ENCODE measurements at places on chromosomes 11 and 22.

- H3K36me3 ChIP-seq: no peaks in the 10 kb centered on the region
- no peaks in the 10 kb centered on the region for H3K27me3 ChIP-seq
- H3K4me1 ChIP-seq: no peaks in the 10 kb centered on the region
- no peak overlapping the region for H3K4me3 ChIP-seq
These were observed 23.5 kb downstream of the TENM4 start for GRCh38 chr11:79417069-79417920.

- no peaks in the 10 kb centered on the region for H3K36me3 ChIP-seq
- H3K27me3 ChIP-seq: no peaks in the 10 kb centered on the region
- no peak overlapping the region for H3K27ac ChIP-seq
- H3K4me3 ChIP-seq: no peak overlapping the region
These were observed 6.9 kb downstream of the FAM168A start for GRCh38 chr11:73590991-73591390.

GRCh38 chr11:59221441-59221840, 8.7 kb upstream of the MPEG1 start:
- no peaks in the 10 kb centered on the region for H3K27me3 ChIP-seq
- no peaks in the 10 kb centered on the region for H3K36me3 ChIP-seq
- H3K4me3 ChIP-seq: no peak overlapping the region
- no peak for DNase-seq
- peaks cover under 1% of the 10 kb centered on the region for H3K4me1 ChIP-seq

DNA sequence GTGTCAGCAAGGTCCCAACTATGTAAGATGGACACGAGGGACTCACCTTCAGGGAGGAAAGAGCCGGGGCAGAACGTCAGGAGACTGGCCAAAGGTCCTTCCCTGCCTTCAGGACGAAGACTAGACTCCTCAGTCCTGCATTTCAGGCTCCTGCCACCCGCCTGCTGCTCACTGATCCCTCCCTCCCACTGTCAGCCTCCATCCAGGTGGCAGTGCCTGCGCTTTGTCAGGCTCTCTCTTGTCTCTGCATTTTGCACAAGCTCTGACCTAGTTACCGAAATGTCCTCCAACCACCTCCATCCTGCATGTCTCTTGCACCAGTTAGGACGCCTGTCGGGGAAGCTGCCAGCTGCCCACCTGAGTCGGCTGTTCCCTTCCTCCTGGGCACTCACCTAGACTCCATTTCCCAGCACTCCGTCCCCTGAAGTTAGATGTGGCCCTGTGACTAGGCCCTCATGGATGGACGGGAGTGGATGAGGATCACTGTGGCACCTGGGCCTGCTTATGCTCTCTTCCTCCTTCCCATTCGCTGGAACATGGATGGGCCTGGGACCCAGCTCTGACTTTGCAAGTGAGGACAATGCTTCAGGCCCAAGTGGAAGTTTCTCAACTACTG, 8.0 kb downstream of the B3GNT6 start:
- H3K4me3 ChIP-seq: no peak overlapping the region
- no peaks in the 10 kb centered on the region for H3K36me3 ChIP-seq
- no peak overlapping the region for H3K27ac ChIP-seq
- peaks cover 3% of the 10 kb centered on the region for H3K27me3 ChIP-seq
- no peak for DNase-seq
- peaks cover 19% of the 10 kb centered on the region for H3K4me1 ChIP-seq

- H3K4me1 ChIP-seq: no peaks in the 10 kb centered on the region
- H3K36me3 ChIP-seq: no peaks in the 10 kb centered on the region
- H3K4me3 ChIP-seq: no peak overlapping the region
- H3K27me3 ChIP-seq: no peaks in the 10 kb centered on the region
- no peak overlapping the region for H3K27ac ChIP-seq
These were observed 119.1 kb upstream of the LRRC4C start for GRCh38 chr11:41578421-41579051.

DNA sequence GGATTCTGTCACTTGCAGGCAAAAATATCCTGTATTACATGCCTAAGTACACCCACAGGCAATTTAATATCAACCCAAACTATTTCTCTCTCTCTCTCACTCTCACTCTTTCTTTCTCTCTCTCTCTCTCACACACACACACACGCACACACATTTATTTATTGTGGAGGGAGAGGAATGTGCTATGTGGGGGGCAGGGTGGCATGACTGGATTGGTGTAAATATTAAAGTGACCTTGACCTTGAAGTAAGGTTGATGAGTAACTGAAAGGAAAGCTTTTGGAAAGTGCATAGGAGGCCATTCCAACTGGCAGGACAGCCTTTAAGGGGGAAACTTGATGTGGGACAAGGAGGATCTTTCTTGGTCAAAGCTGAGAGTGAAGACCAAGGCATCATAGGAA, 589.7 kb upstream of the KIRREL3 start:
- no peak for DNase-seq
- no peak overlapping the region for H3K27ac ChIP-seq
- H3K27me3 ChIP-seq: no peaks in the 10 kb centered on the region

DNA sequence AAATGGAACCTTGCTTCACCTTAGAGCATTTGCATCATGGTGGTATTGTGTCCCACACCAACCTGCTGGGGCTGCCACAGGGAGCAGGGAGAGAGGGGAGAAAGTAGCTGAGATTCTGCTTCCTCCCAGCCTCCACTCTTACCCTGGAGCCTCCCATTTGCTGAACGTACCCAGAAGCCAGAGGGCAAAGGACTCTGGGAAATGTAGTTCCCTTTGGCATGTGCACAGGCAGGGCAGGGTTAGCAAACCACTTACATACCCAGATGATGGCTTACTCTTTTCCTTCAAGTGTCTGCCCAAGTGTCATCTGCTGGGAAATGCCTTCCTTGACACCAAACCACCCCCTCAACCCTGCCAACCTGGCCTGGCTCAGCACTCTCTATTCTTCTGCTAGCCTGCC, 16.9 kb downstream of the SMIM38 start:
- H3K36me3 ChIP-seq: no peaks in the 10 kb centered on the region
- no peak for DNase-seq
- H3K4me1 ChIP-seq: no peaks in the 10 kb centered on the region
- peaks cover 10% of the 10 kb centered on the region for H3K27me3 ChIP-seq
- H3K4me3 ChIP-seq: no peak overlapping the region

- H3K36me3 ChIP-seq: no peaks in the 10 kb centered on the region
- H3K4me1 ChIP-seq: no peaks in the 10 kb centered on the region
- peaks cover 4% of the 10 kb centered on the region for H3K27me3 ChIP-seq
- no peak for DNase-seq
These were observed 250.6 kb upstream of the PLET1 start for GRCh38 chr11:112511271-112511670.

DNA sequence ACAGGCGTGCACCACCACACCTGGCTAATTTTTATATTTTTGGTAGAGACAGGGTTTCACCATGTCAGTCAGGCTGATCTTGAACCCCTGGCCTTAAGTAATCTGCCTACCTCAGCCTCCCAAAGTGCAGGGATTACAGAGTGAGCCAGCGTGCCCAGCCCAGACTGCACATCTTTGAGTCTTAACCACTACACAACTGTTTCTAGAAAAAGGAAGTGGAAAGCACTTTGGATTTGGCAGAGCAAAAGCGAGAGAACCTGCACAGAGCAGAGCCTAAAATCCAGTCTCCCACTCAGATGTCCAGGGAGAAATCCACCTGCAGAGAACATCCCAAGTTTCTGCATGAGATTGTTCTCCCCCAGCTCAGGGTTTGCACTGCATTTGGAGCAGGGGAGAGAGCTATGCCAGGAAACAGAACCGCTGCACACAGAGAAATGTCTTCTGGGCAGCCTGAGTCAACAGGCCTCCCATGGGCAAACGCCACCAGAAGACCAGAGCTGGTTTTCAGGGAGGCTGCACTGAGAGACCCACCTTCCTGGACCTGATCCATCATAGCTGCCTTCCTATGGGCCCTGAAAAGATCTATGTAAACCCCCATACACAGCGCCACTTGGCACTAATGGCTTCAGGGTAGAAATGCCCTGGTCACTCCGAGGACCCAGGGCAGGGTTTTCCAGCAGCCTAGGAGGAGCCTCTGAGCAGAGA, 54.0 kb downstream of the RPUSD4 start:
- no peaks in the 10 kb centered on the region for H3K4me1 ChIP-seq
- no peaks in the 10 kb centered on the region for H3K27me3 ChIP-seq
- no peaks in the 10 kb centered on the region for H3K36me3 ChIP-seq
- H3K4me3 ChIP-seq: no peak overlapping the region

- peaks cover 27% of the 10 kb centered on the region for H3K4me1 ChIP-seq
- H3K27ac ChIP-seq: peak within 1 kb of the TSS; percentile 96
- no peak for DNase-seq
These were observed at the start of gene ANKRD13D for GRCh38 chr11:67289226-67289650. Gene ANKRD13D (plus strand): TSS chr11:67289303. CDS start chr11:67289461, 158 bp downstream.

Measured in T-cell (primary cell).